ENCODE measurements at places on chromosomes 2 and 18.

- no peak for DNase-seq
Measured at GRCh38 chr2:97695744-97696143, 17.6 kb upstream of the ZAP70 start.

DNA sequence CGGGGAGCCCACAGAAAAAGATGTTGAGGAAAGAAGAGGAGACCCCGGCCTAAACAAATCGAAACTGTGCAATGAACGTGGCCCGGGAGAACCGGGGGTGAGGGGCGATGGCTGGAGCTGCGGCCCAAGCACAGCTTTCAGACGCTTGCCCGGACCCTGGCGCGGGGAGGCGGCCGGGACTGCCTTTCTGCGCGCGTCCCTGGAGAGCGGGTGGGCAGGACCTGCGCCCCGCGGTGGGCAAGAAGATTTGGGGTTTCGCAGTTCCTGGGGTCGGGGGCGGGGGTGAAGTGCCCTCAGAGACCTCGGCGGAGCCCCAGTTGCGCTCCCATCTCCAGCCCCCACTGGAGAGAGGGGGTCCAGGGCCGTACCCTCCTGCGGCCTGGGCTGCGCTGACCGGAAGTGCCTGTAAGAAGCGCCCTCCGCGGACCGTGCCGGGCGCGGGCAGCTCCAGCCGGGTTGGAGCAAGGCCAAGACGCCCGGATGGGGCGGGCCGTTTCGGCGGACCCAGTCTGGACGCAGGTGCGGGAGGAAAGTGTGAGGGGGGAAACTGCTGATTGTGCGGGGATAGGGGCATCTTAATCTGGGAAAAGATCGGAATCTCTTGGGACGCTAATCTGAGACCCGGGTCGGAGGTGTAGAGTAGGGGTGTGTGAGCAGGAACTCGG is 11.6 kb downstream of the EN1 start:
- DNase-seq, result no peak

GRCh38 chr2:65380255-65380654 is 52.1 kb downstream of the SPRED2 start:
- no peak for DNase-seq

DNA sequence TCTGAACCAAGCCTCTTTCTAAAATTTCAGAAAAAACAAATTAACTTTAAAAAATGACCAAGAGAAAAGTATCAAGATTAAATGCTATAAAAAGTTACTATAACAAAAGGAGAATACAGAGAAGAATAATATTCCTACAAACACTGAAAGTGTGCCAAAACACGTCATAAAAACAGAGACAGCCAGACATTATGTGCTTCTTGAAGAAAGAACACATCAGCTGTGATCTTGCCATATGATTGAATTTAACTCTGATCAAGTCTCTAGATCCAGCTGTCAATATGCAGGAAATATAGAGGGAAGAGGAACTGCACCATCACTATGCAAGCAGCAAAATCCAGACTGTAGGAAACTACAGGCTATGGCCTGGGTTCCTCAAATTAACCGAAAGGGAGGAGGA is 33.7 kb upstream of the COL5A2 start:
- peak; percentile 32 for DNase-seq

DNA sequence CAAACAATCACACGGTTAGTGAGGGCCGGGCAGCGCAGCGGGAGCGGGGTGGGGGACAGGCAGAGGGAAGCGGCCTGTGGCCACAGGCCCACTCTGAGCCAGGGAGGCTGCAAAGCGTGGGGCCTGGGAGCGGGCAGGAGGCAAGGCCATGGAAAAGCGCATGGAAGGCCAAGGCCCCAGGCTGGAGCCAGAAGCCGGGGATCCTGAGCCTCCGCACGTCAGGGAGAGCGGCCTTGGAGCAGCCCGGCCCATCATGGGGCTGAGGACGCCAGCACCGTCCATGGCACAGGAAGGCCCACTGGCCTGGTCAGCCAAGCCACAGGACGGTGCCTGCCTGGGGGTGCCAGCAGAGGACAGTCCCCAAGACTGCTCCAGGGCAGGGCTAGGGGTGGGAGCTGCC is 43.1 kb downstream of the AQP12A start:
- DNase-seq, result no peak

DNA sequence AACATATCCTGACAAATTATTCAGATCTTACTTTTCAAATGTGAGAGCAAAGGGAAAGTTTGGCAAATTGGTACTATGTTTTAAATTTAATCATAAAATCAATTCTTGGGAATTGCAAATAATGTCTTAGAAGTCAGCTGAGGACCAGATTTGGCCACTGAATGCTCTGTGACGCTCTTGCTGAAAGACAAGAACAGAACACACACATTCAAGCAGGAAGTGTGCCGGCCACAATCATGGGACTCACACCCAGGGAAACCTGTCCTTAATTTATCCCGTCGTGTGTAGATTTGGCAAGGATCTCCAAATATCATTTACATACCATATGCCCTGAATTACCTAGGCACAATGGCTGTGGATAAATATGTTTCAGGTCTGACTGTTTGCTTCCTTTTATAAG is 253.1 kb downstream of the TCF4 start:
- peak; percentile 42 for DNase-seq

DNA sequence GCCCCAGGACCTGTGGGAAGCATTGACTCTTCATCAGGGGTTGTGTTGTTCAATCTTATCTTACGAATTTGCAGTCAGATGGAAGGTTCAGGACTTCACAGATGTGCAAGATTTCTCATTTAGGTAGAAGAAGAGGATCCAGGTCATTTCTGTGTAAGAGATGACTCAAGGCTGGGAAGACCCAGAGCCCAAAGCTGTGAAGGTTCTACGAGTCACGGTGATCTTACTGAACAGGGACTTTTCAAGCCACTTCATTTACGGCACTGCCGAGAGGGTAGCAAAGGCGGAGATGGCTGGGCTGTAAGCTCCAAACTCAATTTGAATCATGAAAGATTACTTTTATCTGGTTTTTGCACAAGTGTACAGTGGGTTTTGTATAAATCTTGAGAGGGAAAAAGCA is 228.0 kb upstream of the MEX3C start:
- DNase-seq, result no peak

DNA sequence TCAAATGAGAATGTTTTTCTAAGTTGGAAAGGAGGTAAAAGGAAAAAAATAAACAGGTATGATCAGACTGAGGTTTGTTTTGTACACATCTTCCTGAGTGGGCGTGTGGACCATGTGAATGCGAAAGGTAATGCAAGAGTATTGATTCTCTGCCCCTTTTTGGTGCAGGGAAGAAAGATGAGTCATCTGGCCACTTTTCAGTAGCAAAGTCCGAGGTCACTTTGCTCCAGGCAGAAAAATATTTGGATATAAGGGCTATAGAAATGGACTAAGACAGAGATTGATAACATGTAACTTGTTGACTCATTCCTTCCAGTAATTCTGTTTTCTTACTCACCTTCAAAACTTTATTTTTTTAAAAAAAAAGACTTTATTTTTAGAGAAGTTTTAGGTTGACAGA is 130.5 kb downstream of the DSEL start:
- DNase-seq, result no peak

GRCh38 chr2:10834068-10834655 is 21.6 kb upstream of the PDIA6 start:
- no peak for DNase-seq

- peak; percentile 26 for DNase-seq
Measured at GRCh38 chr18:79964330-79965118, at the start of gene HSBP1L1. Gene HSBP1L1 (plus strand): TSS chr18:79964643. CDS start chr18:79964736, 93 bp downstream.

DNA sequence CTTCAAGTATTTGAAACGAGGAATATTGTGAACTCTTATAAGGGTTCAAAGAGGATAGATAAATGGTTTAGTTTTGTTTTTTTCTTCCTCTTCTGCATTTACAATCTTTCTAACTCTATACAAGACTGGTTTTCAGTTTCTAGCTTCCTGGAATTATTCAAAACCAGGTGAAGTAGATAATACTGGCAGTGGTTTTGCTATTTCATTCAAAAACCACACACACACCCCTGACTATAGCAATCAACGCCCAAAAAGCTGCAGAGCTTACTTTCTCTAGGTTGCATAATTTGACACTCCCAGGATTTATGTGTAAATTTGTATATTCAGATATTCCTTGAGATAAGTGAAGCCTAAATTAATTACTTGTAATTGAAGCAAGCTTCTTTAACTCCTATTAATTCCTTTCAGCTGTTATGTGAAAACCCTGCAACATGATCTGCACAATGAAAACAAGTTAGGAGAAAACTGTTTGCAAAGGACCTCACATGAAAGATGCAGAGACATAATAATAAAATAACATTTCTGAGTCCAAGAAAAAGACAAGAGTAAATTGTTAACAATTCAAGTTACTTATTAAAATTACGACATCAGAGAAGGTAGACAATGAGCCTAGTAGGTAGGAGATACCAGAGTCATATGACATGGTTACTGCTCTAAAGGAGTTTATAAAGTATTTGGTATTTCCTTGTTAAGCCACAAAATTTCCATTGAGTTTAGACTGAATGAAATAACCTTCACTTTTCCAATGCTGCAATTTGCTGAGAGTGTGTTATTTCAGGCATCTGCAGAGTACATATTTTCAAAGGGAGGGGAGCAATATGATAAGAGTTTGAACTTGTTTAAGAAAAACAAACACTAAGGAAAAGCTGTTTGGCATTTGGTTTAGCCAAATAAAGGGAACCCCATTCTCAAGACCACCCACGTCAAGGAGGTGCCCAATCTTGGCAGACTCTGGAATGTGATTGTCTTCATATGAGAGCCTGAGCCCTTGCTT is 1.6 kb upstream of the NFE2L2 start:
- peak; percentile 59 for DNase-seq

GRCh38 chr2:239898292-239898925 is 126.7 kb downstream of the NDUFA10 start:
- no peak for DNase-seq

GRCh38 chr2:28364610-28365009 is 28.0 kb upstream of the FOSL2 start:
- no peak for DNase-seq
